ENCODE measurements at places on chromosomes 2 and 18.

- DNase-seq, result no peak
Measured at GRCh38 chr2:101265893-101266499, 13.3 kb downstream of the CNOT11 start.

GRCh38 chr2:43699761-43700160 lies 23.5 kb upstream of the C1GALT1C1L start:
- no peak for DNase-seq

DNA sequence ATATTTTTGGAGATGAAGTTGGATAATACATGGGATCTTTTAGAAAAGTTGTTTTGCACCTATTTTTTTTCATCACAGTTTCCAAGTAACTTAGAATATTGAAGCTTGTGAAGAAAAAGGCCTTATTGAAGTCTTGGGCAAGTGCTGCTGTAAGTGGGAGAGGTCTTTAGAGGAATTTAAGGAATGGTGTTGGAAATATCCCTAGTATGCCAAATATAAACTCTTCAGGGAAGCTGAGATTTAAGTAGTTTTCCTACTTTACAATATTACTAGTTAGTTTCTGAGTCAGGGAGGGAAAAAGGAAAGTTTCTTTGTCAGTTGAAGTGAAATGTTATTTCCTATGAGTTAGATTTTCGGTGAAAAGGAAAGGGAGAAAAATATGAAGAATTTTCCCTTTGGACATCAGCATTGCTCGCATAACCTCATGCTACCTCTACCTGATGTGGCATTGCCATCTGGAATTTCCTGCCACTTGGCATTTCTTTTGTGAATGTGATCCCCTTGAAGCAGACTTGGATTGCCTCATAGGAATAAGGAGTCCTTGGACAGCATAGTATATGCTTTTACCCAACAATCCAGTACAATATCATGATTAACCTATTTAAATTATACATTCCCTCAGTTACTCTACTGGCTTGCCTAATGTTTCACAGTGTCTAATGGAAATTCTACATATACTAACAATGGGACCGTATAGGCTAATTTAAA lies 12.1 kb downstream of the PLEKHH2 start:
- peak; percentile 21 for DNase-seq

GRCh38 chr18:63997041-63997440 lies 27.2 kb downstream of the SERPINB8 start:
- DNase-seq, result no peak

DNA sequence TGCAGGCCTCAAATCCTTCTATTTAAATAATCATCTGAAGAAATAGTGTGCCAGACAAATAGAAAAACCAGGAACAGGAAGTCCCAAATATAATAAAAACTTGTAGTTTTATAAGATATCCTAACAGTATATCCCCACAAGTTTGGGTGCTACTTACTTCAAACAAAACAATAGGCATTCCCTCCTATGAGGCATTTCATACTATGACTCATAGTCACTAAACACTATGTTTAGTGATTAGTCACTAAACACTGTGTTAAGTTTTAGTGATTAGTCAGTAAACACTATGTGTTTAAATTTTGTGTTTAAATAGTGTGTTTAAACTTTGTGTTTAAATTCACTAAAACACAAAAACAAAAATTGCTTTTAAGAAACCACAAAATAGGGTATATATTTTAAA lies 407.0 kb upstream of the CDH19 start:
- DNase-seq, result no peak

- no peak for DNase-seq
Measured at GRCh38 chr2:73895473-73895872, 2.7 kb downstream of the ACTG2 start.

DNA sequence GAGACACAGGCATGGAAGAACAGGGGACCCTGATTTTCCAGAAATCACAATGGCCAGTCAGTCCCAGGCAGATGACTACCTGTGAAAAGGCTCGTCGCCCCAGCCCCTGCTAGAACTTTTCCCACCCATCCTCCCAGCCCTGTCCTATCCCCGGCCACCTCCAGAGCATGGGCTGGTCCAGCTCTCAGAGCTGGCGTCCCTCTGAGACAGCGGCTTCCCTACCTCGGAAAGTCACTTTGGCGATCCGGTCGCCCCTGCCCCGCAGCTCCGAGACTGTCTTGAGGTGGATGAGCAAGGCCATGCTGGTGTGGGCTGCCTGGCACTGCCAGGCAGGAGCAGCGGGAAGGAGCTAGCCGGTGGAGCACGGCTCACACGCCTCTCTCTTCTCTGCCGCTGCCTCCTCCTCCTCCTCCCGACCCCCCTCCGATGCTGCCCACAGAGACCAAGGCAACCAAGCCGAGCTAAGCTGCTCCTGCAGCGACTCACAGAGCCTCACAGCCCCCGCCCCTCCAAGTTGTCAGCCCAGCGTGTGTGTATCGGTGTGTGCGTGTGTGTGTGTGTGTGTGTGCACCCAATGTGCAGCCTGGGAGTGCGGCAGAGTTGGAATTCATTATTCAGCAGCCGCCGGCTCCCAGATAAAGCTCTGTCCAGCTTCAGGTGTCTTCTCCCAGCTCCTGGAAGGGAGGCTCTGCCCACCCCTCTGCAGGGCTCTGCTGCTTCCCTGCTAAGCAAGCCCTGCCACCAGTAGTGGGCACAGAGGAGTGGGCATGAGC lies 80.5 kb upstream of the OTOF start:
- DNase-seq, result no peak

DNA sequence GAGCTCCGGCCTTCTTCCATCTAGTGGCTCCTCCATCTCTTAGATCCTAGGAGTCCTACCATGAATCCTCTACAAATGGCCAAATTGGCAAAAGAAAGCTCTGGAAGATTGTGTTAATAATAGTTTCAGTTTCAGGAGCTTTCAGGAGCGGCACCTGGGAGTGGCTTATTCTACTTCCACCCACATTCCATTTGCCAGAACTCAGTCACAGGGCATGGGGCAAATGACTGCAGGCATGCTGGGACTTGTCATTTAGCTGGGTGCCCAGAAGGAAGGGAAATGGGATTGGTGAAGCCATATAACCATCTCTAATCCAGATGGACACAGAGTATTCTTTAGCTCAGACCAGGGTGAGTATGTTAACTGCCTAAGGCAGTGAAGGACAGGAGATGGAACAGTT lies 3.6 kb upstream of the LRATD1 start:
- DNase-seq, result no peak

- no peak for DNase-seq
Measured at GRCh38 chr18:8175501-8176061, 433.7 kb upstream of the RAB12 start.

GRCh38 chr2:108594982-108595464 lies 60.8 kb downstream of the LIMS1 start:
- peak; percentile 88 for DNase-seq

DNA sequence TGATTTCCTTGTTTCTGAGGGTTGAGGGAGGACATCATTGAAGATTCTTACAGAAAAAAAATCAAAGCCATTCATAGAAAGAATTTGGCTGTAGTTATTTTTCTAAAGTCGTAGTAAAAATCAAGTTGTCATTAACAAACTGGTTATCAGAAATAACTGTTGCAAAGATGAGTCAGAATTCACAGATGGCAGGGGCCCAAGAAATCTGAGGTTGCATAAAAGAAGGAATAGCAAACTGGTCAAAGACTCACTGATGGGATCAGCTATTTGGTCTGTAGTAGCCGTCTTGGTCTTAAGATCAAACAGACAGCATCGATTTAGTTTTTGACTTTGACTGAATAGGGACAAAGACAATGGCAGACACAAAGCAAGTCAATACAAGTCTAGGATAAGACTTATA lies 334.3 kb downstream of the FIGN start:
- DNase-seq, result no peak

DNA sequence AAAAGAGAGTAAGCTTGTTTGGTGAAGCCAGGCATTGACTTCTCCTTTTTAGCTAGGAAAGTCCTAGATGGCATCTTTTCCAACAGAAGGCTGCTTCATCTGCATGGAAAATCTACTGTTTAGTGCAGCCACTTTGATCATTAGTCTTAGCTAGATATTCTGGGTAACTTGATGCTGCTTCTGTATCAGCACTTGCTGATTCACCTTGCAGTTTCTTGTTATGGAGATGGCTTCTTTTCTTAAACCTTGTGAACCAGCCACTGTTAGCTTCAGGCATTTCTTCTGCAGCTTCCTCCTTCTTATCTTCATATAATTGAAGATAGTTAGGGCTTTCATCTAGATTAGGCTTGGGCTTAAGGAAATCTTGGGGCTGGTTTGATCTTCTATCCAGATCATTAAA lies 639.7 kb downstream of the TDRD15 start:
- no peak for DNase-seq

- DNase-seq, result no peak
Measured at GRCh38 chr2:62340994-62341484, 145.1 kb downstream of the B3GNT2 start.

DNA sequence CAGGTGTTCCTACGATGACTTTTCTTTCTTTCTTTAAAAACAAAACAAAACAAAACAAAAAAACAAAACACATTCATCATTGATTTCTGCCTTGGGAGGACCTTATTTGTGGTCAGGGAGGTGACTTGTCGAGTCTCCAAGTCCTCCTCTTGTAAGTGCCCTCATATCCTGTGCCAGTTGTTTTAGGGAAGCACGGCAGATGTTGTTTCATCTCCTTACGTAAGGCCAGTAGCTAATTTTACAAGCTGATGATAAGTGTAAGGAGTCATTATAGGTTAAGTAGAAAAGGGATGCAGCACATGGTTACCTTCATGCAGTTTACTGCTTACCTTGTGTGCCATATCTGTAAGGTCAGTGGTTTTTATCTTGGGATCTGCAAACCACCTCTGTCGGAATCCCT lies 52.2 kb downstream of the MRPS9 start:
- no peak for DNase-seq

GRCh38 chr2:204743393-204743960 lies 198.2 kb downstream of the PARD3B start:
- DNase-seq, result no peak

- no peak for DNase-seq
Measured at GRCh38 chr18:54904581-54904980, 54.7 kb downstream of the CCDC68 start.

- no peak for DNase-seq
Measured at GRCh38 chr2:13143451-13143850, 426.7 kb downstream of the TRIB2 start.

- DNase-seq, result no peak
Measured at GRCh38 chr2:88684519-88684918, 7.0 kb upstream of the RPIA start.

GRCh38 chr2:598058-598802 lies 79.0 kb downstream of the TMEM18 start:
- no peak for DNase-seq

DNA sequence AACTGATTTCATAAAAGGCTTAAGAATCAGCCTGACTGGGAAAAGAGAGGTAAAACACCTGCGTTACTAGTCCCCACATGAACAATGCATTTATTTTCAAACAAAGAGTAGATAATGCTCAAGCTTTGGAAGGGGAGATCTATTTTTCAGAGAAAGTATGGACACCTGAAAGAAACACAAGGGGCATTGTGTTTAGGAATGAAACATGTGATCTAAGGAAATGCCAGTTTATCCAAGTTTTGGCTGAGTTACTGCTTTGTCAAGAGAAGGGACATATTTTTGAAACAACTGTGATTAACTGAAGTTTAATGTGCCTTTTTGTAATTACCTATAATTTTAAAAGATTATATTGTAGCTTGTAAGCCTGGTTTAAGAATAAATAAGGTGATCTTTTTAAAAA lies 49.3 kb upstream of the RBBP8 start:
- DNase-seq, result no peak

GRCh38 chr2:73134471-73134870 lies 21.7 kb upstream of the RAB11FIP5 start:
- DNase-seq, result no peak

- DNase-seq, result no peak
Measured at GRCh38 chr2:172262486-172262885, 159.8 kb upstream of the DLX2 start.

DNA sequence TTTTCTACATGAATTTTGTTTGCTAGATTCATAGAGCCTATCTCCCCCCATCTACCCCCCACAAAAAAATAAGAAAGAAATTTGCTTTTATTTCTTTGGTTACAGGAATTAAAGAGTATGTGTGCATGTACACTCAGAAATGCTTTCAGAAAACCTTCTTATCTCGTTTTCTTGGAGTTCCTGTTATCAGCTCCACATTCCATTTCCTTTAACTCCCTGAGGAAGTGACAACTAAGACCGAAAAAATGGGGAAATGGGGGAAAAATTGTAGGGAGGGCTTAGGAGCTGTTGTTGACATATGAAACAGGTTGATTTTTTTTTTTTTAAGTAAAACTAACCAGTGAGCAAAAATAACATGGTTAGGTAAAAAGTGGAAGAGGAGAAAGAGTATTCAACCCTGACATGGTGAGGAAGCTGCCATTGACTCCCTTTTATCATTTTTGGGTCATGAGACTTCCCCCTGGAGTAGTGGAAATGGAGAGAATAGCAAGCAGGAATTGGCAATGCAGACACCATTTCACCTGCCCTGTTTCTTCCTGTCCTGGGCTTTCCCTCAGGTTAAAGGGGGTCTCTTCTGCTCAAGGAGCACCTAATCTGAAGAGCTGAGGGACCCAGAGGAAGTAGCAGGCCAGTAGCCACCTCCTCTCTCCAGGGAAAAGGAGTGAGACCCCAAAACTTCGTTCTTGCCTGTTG lies 93.5 kb downstream of the OSBPL6 start:
- no peak for DNase-seq

DNA sequence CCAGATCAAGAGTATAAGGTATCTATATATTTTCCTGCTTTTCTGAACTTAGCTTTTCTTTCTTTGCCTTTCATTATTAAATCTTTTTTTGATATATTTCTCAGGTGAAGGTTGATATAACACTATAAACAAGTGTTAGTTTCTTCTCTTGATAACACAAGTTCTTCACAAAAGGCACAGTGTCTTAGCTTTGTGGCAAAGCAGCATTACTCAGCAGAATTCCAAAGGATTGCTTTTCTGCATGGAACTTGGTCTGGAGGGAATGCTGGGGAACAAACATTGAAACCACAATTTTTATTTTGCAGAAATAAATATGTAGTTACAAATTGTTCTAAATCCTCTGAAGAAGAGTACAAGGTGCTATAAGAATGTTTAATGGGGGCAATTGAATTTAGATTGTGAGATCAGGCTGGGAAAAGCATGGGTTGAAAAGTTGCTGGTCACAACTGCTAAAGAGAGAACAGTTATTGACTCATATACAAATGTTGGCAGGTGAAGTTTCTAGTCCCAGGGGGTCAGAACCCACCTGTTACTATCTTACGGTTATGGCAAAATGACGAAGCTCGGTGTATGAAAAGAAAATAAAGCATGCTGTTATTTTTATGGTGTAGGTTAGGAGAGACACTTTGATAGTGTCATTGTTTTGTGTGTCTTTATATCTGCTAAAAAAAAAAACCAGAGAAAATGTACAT lies 68.2 kb downstream of the UBR3 start:
- no peak for DNase-seq

DNA sequence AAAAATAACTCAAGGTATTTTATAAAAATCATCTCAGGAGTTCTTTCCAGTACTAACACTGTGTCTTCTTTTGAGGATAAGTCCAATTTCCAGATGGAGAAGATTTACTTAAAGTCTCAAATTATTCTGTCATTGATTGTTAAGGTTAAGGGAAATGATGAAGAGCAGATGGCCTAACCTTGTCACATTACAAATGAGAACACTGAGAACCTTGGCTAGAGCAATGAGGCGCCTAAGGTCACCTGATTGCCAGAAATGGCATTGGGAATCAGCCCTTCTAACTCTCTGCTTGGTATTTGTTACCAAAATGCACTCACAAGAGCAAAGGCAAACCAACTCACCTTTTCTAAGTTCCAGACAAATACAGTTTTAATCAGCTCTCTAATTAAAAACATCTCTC lies 835.1 kb downstream of the RNF144A start:
- DNase-seq, result no peak

GRCh38 chr18:21391074-21391673 lies 149.1 kb downstream of the GREB1L start:
- DNase-seq, result no peak
